Activated effector memory CD4-positive, alpha-beta T cell treated with anti-CD3 and anti-CD28 coated beads, Interleukin-2, amount 50 U/mL, for 16 hours (primary cell): ENCODE measurements at places on chromosomes 6 and 20.

DNA sequence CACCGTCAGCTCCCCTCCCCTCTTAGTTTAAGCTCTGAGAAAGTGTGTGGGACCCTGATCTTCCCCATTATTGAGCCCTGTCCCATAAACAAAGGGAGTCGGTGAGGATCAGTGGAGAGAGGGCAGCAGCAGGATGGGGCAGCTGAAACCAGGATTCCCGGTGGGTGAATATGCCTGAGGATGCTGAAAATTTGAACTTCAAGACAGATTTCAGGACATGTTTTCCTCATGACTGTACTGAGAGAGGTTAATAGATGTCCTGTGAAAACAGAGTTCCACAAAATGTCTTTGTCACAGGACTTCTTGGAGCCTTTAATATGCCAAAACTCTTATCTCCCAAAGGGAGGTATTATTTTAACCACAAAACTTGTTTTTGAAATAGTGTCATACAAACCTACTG is 53.5 kb upstream of the SLC22A16 start:
- no peak for DNase-seq

GRCh38 chr6:45500924-45501816 is 123.4 kb upstream of the SUPT3H start:
- no peak for DNase-seq

DNA sequence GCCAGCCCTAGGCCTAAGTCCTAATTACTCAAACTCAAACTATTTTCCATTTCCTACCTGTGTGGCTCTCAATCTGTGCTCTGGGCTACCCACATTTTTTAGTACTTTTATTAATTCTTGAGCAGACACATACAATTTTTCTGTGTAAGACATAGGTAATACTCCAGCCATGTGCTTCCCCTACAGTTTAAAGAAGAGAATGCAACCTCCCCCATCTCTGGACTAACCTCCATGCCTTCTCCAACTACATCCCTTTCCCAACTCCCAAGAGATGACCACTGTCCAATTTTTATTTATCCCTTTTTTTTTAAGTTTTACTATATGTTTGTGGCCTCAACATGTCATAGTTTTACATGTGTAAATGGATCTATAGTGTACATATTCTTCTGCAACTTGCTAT is 5.8 kb downstream of the HMGN4 start:
- no peak for DNase-seq

DNA sequence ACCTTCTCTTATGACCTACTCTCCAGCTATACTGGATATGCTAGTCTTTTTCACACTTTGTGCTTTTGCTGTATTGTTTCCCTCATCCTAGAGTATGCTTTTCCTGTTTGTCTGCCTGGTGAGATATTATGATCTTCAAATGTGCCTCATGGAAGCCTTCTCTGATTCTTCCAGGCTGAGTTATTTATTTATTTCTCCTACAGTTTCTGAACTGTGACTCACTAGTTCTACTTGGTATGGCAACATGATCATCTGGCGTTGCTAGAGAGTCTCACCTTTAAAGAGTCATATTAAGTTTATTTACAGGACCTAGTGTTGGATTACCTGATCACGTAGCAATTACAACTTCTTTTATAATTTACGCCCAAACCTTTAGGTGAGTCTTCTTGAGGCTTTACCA is 81.2 kb upstream of the HDAC2 start:
- no peak for DNase-seq

- DNase-seq, result no peak
Measured at GRCh38 chr20:1718604-1719384, 61.2 kb upstream of the SIRPG start.

GRCh38 chr6:16374016-16374415 is 135.6 kb downstream of the GMPR start:
- no peak for DNase-seq

GRCh38 chr6:94227741-94228140 is 808.4 kb upstream of the EPHA7 start:
- no peak for DNase-seq

DNA sequence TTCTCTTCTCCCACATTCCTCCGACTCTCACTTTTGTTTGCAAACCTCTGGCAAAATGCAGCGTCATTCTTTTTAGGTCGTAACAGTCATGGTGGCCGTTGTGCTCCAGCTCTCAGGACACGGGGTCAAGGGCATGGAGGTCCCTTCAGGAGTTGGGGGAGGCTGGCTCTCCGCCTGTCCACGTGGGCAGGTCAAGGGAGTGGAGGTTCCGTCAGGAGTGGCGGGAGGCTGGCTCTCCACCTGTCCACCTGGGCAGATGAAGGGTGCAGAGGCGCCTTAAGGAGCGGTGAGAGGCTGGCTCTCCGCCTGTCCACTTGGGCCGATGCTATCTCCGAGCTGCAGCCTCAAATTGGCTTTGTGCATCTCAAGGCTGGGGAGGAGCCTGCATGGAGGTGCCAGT is 98.0 kb downstream of the ERMARD start:
- DNase-seq, result no peak

DNA sequence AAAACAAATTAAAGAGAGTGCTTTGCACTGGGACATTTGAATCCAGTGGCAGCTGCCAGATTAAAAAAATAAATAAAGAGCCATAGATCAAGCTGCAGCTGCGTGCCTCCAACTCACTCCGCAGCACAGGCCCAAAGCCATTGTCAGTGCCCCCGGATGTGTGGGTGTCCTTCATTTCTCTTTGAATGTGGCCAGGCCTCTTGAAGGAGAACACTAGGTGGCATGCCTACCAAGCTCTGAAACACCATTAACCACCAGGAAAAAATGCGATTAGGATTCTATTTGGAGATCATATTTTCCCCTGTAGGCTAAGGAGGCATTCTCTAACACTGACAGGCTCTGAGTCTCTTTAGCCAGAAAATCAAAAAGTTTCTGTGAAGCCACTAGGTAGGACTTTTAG is 549.8 kb downstream of the PRKN start:
- no peak for DNase-seq

DNA sequence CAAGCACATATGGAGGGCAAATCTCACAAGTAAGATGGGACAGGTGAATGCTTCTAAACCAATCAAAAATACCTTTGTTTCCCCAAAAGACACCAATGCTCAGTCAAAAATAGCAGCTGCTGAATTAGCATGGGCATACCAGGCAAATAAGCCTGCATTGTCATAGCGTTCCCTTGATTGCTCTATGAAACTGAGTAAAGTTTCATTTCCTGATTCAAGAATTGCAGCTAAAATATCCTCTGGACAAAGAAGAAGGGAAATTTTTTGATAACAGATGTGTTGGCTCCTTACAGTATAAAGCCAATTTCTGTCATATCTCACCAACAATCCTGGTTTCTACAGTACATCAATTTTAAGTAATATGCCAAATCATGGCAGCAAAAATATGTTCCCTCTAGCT is 3.3 kb upstream of the TMEM14A start:
- no peak for DNase-seq

DNA sequence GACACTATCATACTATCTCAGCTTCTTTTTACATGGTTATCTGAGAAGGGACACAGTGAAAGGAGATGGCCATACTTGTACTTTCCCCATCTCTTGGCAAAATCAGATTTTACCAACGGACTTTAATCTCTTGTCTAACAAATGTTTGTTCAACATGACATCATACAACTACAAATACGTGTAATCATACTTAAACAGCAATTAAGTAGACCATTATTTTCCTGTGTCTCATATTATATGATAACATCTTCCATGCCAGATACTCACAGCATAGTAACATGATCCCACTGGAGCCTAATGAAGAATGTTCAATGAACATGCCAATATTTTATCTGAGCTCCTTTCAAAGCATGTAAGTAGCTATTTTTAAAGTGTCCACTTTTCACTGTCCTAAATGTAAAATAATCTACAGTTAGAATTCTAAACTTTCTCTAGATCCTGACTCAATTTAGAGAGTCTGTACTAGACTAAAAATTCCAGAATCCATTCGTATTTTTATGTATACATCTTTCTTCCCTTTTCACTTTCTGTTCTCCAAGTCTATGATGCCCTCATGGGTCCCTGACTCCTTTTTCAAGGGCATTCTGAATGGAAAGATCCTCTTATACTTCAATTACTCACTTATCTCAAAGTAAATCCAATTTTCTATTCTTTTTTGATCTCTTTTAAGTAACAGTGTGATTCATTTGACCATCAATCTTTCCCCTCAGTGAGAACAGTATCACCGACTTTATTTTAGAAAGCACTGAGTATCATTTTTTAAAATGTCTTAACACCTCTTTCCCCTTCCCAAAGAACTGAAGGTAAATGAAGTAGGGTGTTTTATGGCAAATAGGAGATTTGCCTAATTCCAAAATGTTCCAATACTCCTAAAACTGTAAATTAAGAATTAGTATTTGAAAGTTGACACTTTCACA is 133.5 kb downstream of the CDK19 start:
- no peak for DNase-seq

DNA sequence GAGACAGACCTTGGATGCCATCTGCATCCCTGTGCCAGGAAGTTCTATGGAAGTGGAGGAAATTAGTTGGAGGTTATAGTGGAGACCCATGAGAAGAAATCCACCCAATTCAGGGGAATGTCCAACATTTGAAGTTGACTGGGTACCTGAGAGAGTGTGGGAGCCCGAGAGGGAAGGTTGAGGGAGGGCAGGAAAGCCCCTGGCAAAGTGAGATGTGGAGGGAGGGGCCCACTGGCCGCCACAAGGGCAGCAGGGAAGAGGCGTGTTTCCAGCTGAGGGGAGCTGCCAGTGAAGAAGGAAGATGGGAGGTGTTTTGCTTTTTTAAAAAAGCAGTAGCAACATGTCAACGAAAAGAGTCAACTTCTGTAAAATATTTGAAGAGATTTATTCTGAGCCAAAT is 16.3 kb upstream of the SERPINB9 start:
- peak; percentile 33 for DNase-seq
